Psoas muscle (tissue), 8 donors: ENCODE measurements at places on chromosomes 5 and 9. TPM values are rescaled to one million over a fixed set of nuclear protein-coding genes. Genes with fewer than 3 reads are reported as not detected.

The RNF208 gene
- total RNA-seq, result 4.8 TPM

DNA sequence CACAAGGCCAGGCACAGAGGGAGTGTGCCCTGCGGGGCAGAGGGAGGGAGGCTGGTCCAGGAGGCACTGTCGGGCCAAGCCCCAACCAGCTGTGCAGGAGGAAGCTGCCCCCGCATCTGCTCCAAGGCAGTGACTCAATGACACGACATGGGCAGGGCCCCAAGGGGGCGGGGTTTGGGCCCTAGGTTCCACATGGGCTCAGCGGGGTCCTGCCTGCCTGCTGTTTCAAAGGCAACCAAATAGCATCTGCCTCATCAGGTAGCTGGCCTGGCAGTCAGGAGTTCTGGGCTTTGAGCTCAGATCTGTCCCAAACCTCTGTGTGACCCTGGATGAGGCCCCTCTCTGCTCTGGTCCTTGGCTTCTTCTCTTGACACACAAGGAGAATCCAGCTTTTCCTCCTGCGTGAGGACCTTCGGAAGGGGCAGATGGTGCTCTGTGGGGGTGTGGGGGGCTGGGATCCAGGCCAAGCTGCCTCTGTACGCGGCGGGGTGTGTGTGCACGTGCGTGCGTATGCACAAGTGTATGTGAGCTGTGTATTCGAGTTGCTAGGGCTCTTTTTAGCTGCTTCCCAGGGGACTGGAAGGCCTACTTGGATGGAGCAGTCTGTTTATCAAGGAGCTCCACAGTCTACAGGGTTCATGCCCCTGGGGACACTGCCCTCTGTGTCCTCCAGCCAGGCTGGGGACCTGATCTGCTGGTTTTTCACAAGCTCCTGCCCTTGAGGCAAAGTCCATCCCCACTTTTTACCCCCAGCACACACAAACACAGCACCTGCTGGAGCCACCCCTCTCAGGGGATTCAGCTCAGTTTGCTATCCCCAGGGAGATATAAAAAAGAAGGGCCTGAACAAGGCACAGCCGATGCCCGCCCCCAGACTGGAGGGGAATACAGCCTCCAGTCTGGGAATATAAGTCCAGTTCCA lies 138.9 kb downstream of the RGS3 start:
- no peak overlapping the region for H3K4me3 ChIP-seq
- no peaks in the 10 kb centered on the region for H3K27me3 ChIP-seq
- H3K36me3 ChIP-seq, result peaks cover 6% of the 10 kb centered on the region
- DNase-seq, result peak; percentile 90
- H3K4me1 ChIP-seq, result peaks cover 39% of the 10 kb centered on the region

The C1QTNF2 gene
- total RNA-seq, result 1.8 TPM

DNA sequence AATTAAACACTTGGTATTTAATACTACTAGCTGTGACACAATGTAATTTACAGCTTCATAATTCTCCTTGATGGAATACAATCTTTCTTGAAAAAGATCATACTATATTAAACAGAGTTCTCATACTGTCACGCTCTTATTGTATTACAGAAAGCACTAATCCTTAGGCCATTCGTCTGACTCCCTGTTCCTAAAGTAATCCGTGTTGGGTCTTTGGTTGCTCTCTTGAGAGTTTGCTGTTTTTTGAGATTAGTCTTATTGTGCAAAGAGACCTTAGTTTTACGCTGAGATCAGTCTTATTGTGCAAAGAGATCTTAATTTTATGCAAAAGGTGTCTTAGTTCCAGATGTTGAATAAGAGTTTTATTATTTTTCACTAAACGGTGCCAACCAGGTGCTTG lies 190.6 kb downstream of the ISL1 start:
- H3K27ac ChIP-seq, result no peak overlapping the region
- H3K36me3 ChIP-seq, result no peaks in the 10 kb centered on the region
- no peak for DNase-seq
- H3K4me3 ChIP-seq, result no peak overlapping the region

GRCh38 chr9:91948597-91949391 lies 1.2 kb downstream of the ROR2 start:
- no peaks in the 10 kb centered on the region for H3K4me1 ChIP-seq
- H3K36me3 ChIP-seq, result no peaks in the 10 kb centered on the region
- no peak overlapping the region for H3K27ac ChIP-seq
- H3K27me3 ChIP-seq, result peaks cover 87% of the 10 kb centered on the region
- H3K4me3 ChIP-seq, result peak overlapping the region; percentile 45

The IFNE gene
- total RNA-seq, result not detected

DNA sequence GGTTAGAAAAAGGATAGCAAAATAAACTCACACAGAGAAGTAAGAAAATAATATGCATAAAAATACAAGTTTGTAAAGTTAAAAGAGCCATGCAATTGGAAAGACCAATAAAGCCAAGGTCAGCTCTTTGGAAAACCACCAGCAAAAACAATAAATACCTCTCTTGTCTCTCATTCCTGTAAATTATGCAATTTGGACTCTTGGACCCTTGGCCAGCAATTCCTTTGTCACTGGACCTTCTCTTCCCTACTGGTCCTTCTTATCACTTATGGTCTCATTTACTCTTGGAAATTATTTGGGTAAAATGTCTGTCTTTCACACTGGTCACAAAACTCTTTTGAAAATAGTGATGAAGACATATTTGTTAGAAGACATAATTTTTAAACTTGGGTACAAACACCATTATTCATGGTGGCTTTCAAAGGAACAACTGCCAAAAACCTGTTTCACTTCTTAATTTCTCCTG lies 379.5 kb downstream of the TMEM232 start:
- no peak overlapping the region for H3K4me3 ChIP-seq
- no peaks in the 10 kb centered on the region for H3K36me3 ChIP-seq
- H3K27me3 ChIP-seq, result no peaks in the 10 kb centered on the region
- H3K27ac ChIP-seq, result no peak overlapping the region
- DNase-seq, result no peak

The FBXL7 gene
- total RNA-seq, result 1.6 TPM

DNA sequence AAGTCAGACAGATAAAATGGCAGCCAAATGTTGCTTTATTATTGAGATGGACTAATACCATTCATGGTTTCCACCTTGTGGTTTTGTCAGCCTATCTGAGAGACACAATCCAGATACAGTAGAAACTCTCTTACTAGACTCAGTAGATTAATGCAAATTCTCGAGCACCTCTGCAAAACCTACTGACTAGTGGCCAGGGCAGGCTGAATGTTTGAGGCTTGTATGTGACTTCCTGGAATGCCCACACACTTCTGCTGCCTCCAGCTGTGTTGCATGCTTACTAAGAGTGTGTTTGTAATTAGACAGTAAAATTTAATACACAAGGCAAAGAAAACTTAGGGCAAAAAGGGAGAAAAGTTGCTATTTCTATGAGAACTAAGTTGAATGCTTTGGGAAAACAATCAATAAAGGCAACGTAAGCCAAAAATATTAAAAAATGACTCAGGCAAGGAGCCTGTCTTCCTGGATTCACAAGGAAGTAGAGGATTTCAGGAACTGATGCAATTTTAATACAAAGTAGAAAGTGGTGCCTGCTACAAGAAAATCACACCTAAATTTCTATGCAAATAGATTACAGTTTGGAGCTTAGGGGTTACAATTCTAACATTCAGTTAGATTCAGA lies 30.2 kb upstream of the CCNG1 start:
- DNase-seq, result no peak
- no peak overlapping the region for H3K27ac ChIP-seq
- no peaks in the 10 kb centered on the region for H3K4me1 ChIP-seq

DNA sequence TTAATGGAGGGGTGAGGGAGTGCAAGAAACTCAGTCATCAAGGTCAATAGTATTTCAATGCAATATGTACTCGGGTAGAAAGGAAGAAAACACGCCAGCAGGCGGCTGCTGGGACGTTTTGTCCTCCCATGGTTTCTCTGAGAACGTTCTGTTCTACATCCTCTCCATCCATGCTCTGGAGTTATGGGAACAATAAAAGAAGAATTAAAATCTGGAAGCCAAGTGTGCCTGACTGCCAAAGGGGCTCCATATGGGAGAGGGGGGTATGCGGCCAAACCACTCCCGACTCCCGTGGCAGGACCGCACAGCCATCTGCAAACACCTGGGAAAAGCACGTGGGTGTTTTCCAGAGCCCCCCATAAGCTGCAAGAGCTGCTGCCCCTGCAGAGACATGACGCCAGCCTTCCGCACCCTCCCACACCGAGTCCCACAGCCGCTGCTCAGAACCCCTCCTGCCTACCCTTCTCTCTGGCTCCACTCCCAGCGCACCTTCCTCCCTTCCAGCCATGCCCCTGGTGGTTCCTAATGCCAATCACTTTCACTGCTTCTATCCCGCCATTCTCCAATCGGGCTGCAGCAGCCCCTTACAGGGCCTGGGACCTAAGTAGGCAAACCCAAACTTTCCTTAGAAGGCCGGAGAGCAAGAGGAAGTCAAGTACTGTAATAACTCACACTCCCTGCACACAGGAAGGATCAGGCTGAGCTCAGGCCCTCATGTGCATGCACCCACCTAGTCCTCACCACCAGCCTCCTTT lies 241.6 kb downstream of the SYK start:
- H3K27me3 ChIP-seq, result no peaks in the 10 kb centered on the region
- H3K36me3 ChIP-seq, result no peaks in the 10 kb centered on the region
- H3K4me1 ChIP-seq, result peaks cover under 1% of the 10 kb centered on the region
- H3K27ac ChIP-seq, result no peak overlapping the region
- no peak overlapping the region for H3K4me3 ChIP-seq

The JAKMIP2 gene
- total RNA-seq, result 0.07 TPM

The IFNA2 gene
- not detected for total RNA-seq

The FREM1 gene
- 3.7 TPM for total RNA-seq

GRCh38 chr9:99023831-99024230 lies 80.1 kb downstream of the COL15A1 start:
- H3K27me3 ChIP-seq, result no peaks in the 10 kb centered on the region
- peaks cover 4% of the 10 kb centered on the region for H3K36me3 ChIP-seq
- H3K27ac ChIP-seq, result no peak overlapping the region
